CD4-positive, alpha-beta memory T cell (primary cell): ENCODE measurements at places on chromosomes 7 and 10. TPM values are rescaled to one million over a fixed set of nuclear protein-coding genes. Genes with fewer than 3 reads are reported as not detected.
A peak's percentile ranks its signal among the peaks of the same experiment; 100 is the strongest.

DNA sequence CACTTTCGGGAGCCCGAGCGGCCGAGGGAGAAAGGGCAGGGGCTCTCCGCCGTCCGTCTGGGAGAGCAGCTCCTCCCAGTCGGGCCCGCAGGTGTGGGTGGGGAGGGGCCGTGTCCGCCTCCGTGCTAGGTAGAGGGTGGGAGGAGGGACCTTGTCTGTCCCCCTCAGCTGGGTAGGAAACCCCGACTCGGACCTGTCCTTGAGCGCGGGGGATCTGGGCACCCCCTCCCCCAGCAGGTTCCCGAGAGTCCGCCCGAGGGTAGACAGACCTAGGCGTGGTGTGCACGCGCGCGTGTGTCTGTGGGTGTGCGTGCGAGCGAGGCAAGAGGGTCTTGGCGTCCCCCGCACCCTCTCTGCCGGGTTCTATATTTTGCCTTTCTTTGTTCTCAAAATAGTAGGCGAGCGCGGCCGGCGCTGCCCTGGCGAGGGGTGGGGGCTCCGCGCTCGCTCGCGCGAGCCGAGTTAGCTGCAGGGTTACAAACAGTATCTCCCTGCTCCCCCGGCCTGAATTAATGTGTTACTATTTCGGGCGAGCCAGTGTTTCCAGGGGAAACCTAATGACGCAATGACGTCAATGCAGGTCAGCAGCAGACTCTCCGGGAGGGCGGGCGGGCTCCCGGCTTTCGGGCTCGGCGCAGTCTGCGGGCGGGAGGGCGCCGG is 73.9 kb upstream of the LEP start:
- H3K27me3 ChIP-seq = peaks cover 20% of the 10 kb centered on the region
- peaks cover 24% of the 10 kb centered on the region for H3K4me1 ChIP-seq
- no peak overlapping the region for H3K27ac ChIP-seq
- H3K4me3 ChIP-seq = peak overlapping the region; percentile 32

GRCh38 chr7:94941844-94942632 is 34.6 kb downstream of the PPP1R9A start:
- no peak overlapping the region for H3K4me3 ChIP-seq
- no peaks in the 10 kb centered on the region for H3K27me3 ChIP-seq
- H3K27ac ChIP-seq = no peak overlapping the region
- no peak for DNase-seq

The OPN4 gene
- not detected for total RNA-seq

The NUTM2B gene
- total RNA-seq = 1.8 TPM

The PILRA gene
- 5.8 TPM for total RNA-seq

The CPA1 gene
- not detected for total RNA-seq
